Stimulated activated naive CD4-positive, alpha-beta T cell treated with Interleukin-2 at 50 U/mL for 16 hours (primary cell): ENCODE measurements at places on chromosomes 6 and 20.
A peak's percentile ranks its signal among the peaks of the same experiment; 100 is the strongest.

DNA sequence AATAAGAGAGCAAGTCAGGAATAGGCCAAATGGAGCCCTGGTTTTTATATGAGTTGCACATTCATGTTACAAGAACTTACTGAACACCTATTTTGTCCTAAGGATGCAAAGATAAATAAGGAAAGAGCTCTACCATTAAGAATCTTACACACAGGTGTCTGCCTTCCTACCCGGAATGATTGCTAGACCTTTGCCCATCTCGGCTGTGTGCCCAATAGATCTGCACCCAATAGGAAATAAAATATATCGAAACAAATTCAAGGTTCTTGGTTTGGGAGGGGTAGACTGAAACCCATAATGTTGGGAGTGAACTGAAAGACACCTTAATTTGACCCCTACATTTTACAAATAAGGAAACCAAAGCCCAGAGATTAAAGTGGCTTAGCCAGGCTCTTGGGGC is 48.9 kb downstream of the EDN1 start:
- no peak for DNase-seq

- no peak for DNase-seq
These were observed 24.5 kb downstream of the MAP7 start for GRCh38 chr6:136525586-136526195.

- DNase-seq: no peak
These were observed 419.6 kb upstream of the MARCKS start for GRCh38 chr6:113437566-113437965.

DNA sequence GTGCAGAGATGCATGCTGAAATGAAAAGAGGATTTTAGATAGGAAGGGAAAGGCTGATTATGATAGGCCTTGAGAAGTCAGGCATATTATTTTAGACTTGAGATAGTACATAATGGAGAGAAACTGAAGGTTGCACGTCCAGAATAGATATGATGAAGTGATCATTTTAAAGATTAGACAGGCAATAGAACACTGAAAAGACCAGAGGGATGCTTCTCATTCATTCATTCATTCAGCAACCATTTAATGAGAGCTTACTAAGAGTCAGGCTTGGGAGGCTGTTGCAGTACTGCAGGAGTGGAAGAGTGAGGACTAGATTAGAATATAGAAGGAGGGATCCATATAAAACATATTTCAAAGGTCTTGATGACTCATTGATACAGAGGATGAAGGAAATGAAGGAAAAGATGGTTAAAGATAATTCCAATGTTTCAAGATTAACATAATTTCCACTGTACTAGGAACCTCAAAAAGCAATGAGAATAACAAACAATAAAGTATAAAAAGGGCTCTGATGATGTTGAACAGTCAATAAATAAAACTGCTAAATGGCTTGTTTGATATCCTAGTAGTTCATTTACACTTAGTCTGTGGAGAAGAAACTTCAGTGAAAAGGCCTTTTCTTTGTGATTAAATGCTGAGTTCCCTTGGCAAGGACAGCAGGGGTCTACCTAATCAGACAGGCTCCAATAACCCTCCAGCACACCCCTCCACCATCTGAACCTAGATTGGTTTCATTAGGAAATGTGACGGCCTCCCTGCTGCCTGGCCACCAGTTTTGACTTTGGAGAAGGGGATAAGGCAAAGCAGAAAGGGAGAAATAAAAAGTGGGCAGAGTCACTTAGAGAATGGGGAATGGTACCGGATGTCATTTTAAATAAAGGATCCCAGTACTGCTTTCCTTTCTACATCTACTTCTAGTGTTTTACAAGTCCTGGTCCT is 5.3 kb upstream of the FBXO9 start:
- no peak for DNase-seq

DNA sequence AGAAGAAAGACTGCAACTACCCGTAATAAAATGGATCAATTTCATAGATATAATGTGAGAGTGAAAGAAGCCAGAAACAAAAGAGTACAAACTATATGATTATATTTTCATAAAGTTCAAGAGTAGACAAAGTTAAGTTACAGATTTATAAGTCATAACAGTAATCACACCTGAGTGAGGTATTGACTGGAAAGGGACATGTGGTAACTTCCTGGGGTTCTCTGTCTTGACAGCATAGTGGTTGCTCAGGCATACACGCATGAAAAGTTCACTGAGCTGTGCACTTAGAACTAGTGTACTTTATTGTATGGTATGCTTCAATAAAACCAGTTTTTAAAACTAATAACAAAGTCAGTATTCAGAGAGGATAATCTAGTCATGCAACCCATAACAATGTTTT is 653.6 kb downstream of the EPM2A start:
- no peak for DNase-seq

- no peak for DNase-seq
These were observed 132.3 kb downstream of the TFAP2C start for GRCh38 chr20:56761393-56761792.

GRCh38 chr20:56429941-56430340 is 17.9 kb downstream of the CASS4 start:
- DNase-seq: no peak

GRCh38 chr6:134446896-134447295 is 129.0 kb upstream of the SGK1 start:
- no peak for DNase-seq

GRCh38 chr6:104428184-104428583 is 431.5 kb downstream of the HACE1 start:
- no peak for DNase-seq

DNA sequence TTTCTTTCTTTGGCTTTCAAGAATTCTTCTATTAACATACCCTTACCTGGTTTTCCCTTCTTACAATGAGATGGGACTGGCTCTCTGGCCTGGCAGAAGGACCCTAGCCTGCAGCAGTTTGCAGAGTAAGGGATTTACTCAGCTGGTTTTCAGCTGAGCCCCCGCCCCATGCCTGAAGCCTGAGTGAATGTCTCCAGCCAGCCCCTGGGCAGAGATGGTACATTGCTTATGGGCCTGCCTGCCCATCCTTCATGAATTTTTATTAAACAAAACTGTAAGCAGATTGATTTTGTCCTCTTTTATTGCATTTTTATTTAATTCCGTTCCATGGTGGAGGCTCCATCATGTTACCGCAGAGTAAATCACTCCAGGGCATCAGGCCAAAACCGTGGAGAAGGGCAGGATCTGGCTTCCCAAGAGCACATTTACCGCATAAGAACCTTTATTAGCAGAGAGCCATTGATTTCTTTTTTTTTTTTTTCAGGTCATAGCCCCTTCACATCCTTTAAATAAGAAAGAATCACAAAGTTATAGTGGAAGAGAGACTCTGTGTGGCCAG is 316.2 kb downstream of the DHX35 start:
- no peak for DNase-seq

DNA sequence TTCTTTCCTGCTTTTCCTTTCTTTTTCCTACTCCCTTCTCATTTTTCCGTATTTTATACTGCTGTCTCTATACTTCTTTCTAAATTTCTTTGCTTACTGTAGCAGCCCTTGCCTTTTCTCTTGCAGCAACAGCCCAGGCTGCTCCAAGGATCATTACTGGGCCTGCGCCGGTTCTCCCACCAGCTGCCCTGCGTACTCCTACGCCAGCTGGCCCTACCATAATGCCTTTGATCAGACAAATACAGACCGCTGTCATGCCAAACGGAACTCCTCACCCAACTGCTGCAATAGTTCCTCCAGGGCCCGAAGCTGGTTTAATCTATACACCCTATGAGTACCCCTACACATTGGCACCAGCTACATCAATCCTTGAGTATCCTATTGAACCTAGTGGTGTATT is 148.8 kb downstream of the QKI start:
- no peak for DNase-seq

DNA sequence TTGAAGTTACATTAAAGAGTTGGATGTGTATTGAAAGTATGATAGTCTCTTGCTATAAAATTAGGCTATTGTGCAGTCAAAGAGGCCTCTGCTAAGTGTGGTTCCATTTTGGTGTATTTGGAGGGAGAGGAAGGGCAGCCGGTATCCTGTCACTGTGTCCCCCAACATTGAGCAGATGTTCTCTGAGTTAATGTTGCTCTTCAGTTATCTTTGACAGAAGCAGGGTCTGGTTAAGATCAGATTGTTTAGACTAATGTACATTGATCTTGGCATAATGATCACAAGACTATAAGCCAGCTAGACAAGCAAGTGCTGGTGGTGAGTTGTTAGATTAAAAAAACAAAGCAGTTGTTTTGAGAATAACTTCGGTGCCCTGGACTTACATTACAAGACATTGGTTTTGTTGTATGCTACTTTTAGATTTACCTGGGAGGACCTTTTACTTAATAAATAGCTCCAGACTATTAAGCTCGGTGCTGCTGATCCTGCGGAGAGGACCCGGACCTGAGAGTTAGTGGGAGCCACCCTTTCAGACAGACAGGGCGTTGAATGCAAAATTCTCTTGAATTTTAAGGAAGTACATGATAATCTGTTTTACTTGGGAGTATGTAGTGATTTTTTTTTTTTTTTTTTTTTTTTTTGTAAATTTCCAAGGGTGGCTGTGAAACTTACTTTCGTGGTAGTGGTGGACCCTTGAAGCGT is 97.8 kb downstream of the JARID2 start:
- DNase-seq: no peak

DNA sequence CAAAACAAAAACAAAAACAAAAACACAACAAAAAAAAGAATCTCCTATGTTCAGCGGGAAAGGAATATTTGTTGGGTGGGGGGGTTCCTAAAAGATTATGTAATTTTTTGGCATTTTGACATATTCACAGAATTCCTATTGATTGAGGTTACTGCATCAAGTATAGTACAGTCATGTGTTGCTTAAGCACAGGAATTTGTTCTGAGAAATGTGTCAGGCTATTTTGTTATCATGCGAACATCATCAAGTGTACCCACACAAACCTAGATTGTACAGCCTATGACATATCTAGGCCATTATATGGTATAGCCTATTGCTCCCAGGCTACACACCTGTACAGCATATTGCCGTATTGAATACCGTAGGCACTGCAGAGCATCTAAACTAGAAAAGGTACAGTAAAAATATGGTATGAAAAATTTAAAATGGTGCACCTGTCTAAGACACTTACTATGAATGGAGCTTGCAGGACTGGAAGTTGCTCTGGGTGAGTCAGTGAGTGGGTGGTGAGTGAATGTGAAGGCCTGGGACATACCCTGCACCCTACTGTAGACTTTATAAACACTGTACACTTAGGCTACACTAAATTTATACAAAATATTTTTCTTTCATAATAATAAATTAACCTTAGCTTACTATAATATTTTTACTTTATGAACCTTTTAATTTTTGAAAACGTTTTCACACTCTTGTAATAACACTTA is 110.6 kb downstream of the CDKAL1 start:
- no peak for DNase-seq

GRCh38 chr6:113565306-113565705 is 291.8 kb upstream of the MARCKS start:
- DNase-seq: no peak

- peak; percentile 55 for DNase-seq
These were observed 53.9 kb upstream of the HFE start for GRCh38 chr6:26033085-26033940.

GRCh38 chr6:7114744-7115458 is 7.1 kb downstream of the RREB1 start:
- DNase-seq: no peak

DNA sequence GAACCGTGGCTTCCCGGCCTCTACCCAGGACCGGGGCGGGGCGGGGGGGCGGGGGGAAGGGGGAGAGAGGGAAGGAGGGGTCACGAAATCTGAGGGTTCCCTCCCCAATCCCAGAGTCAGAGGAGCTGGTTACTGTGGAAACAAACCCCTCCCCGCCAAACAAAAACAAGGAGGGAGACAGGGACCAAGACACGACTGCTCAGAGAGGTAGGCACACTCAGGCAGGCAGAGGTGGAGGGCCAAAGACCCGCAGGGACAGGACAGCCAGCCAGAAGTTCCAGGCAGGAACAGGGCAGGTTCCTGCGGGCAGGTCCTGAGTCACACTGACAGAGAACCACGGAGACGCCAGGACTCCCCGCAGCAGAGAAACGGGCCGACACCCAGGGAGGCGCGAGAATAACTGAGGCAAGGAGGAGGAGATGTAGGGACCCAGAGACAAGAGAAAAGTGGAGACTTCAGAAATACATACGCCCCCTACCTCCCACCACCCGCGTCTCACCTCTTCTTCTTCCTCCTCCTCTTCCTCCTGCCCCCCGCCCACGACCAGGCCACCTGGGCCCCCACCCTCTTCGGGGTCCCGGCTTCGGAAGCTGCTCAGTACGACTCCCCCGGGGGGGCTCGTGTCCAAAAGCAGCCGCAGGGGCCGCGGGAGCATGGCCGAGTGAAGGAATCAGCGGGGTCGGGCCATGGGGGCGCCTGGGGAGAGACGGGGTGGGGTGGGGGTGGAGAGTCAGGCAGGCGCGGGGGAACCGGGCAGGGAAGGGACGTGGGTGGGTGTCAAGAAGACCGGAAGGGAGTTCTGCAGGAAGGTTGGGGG is 578 bp downstream of the RGL2 start:
- DNase-seq: peak; percentile 55

DNA sequence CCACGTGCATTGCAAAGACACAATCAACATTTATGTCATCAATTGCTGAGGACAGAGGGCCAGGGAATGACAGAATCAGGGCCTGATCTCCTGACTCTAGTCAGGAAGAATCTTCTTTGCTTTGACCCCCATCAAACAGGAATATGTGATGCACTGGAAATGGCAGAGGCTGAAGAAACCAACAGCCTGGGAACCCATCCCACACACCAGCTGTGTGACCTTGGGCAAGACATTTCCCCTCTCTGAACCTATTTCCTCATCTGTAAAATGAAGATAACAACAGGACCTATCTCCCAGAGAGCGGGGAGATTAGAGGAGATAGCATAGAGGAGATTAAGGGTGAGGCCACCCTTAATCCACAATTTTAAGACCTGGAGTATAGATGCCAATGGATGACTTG is 1.5 kb downstream of the HNF4A start:
- no peak for DNase-seq

GRCh38 chr6:127457456-127458064 is 1.6 kb downstream of the KIAA0408 start:
- no peak for DNase-seq

- no peak for DNase-seq
These were observed 45.5 kb upstream of the AFDN start for GRCh38 chr6:167781066-167781767.

- peak; percentile 15 for DNase-seq
These were observed 42.6 kb downstream of the DSTN start for GRCh38 chr20:17612287-17612991.

- no peak for DNase-seq
These were observed 12.8 kb upstream of the ZNF217 start for GRCh38 chr20:53606364-53606985.
